Astrocyte of the spinal cord (primary cell): ENCODE measurements at places on chromosomes 1 and 21.

GRCh38 chr1:219439376-219439775 is 173.5 kb downstream of the ZC3H11B start:
- DNase-seq: no peak

DNA sequence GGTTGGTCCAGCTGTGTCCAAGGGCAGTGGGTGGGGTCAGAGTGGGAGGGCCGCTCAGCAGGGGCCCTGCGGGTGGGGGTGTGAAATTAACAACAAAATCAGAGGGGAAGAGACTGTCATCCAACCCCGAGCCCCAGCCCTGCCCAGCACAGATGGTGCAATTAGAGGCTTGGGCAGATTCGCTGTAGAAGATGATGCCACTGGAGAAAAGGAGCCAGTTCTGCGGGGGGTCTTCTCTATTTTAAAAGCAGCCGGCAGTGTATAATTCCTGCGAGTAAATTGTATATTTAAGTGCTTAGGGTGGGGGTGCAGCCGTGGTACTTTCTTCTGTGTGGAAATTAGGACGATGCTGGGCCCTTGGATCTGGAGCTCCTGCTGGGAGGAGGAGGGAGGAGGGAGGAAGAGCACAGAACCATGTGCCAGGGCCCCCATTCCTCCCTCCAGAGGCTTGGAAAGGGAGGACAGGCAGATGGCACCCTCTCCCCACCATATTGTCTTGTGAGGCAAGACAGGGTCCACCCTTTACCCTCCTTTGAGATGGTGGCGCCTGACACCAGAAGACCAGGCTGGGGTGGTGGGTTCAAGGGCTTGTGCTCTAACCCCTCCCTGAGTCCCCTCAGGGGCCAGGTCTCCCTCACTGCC is 89.2 kb downstream of the ACTL8 start:
- no peak for DNase-seq

DNA sequence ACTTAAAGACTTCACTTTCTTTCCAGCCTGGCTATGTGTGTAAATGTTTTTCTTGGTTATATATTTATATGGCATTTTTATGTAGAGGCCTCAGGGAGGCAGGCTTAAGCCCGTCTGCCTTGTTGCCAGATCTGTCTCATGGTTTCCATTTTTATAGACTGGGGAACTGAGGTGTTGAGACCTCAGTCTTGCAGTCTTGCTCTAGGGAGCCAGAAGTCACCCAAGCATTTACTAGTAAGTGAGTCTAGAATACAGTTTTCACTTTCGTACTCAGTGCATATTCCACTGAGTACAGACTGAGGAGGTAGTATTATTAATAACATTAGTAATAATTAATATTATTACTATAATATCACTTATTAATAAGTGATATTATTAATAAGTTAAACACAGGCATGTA is 161.4 kb downstream of the UCK2 start:
- no peak for DNase-seq

GRCh38 chr1:203769505-203770343 is 4.7 kb downstream of the LAX1 start:
- DNase-seq: peak; percentile 90

DNA sequence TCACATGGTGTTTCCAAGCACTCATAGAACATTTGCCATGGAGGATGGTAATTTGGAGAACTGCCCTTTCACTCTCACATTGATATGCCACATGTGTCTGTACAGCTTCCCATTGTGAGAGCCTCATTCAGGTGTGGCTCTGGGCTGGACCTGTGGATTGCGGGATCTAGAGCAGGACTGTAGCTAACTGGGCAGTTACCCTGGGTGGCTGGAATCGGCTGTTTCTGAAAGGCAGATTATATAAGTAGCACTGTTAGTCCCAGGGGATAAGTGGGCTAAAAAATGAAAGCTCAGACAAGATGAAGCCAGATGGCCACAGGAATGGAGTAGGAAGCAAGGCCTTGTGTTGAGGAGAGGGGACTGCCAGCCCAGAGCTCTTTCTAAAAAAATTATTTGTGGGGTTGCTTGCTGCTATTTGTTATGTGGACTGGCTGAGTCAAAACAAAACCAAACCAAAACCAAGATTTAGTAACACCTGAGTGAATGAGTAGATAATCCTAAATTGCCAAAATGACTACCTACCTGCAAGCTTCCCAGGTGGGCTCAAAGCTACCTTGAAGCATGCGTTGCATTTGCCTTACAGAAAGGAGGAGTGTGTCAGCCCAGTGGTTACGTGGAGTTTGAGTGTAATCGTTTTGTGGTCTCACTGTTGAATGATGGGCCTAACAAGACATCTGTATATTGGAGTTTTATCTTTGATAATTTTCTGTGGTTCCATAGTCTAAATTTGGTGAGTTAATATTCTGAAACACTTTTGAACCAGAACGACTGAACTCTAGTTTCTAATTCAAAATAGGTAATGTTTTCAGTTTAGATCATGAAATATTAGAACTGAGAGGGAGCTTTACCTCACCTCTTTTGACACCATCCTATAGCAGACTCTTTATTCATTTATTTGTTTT is 58.0 kb downstream of the SDCCAG8 start:
- no peak for DNase-seq

- DNase-seq: no peak
These were observed 25.7 kb downstream of the TRIM33 start for GRCh38 chr1:114485286-114485685.

GRCh38 chr1:88746916-88747315 is 62.8 kb downstream of the PKN2 start:
- no peak for DNase-seq
